NCI-H2029 (cell line): ENCODE measurements at places on chromosomes 11 and 22.

GRCh38 chr11:89182773-89183518, 5.3 kb downstream of the TYR start:
- no peak for DNase-seq

- DNase-seq = peak; percentile 14
Observed at GRCh38 chr22:41976070-41976901, 7.0 kb downstream of the SEPTIN3 start.

GRCh38 chr11:7657306-7658025, 15.8 kb downstream of the CYB5R2 start:
- DNase-seq = no peak

DNA sequence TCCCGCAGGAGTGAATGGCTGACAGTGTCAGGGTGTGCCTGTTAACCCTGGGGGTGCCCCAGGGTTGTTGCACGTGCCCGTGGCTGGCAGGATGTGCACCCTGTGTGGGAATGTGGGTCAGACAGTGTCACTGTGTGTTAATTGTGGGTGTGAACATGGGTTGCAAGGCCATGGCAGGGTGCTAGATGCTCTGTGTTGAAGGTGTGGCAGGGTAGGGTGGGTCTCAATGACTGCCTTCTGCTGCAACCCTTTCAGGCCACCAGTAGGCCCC, 8.3 kb downstream of the RIN1 start:
- no peak for DNase-seq
